T-helper 17 cell (primary cell): ENCODE measurements at places on chromosomes 7 and 10.

DNA sequence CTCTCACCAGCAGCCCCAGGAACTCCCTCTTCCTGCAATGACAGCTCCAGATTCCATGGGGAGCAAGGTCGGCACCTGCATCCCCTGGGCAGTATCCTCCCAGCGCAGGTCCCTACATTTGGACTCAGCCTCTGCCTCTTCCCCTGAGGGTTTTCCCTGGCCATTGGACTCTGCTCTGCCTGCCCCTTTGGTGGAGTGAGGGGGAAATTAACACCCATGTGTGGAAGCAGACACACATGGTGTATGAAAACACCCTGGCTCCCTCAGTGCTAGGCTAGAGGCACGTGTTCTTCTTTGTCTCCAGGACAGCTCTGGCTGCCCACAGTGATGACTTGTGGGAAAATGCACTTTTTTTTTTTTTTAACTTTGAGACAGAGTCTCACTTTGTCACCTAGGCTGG lies 8.4 kb downstream of the PRF1 start:
- H3K4me1 ChIP-seq, result peaks cover 21% of the 10 kb centered on the region
- H3K4me3 ChIP-seq, result no peak overlapping the region
- peaks cover 11% of the 10 kb centered on the region for H3K36me3 ChIP-seq

GRCh38 chr10:3542185-3542611 lies 242.8 kb downstream of the KLF6 start:
- no peaks in the 10 kb centered on the region for H3K4me1 ChIP-seq
- H3K4me3 ChIP-seq, result no peak overlapping the region
- H3K36me3 ChIP-seq, result no peaks in the 10 kb centered on the region

DNA sequence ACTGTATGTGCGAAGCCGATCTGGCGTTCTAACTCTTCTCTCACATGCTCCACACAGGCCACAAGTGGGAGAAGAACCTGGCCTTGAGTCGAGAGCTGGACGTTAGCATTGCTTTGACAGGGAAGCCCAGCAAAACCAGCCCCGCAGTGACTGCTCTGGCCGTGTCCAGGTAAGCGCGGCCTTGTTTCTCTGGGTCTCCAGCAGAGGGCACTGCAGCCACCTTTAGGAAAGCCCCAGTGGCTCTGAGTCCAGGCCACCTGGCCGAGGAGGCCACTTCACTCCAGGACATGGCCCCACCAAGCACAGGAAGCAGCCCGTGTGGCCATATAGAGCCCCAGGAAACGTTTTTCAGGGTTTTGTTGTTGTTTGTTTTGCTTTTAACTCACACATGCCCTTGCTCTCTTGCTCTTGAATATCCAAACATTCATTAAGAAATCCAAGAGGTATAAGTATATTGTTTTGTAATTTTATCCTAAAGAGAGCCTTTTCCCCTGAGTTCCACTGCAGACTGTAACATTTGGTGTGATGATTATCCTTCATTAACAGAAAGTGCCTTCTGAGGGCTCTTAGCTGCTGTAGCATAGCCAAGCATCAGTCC lies 41.8 kb upstream of the LRRC18 start:
- no peak overlapping the region for H3K27ac ChIP-seq
- H3K27me3 ChIP-seq, result peaks cover 16% of the 10 kb centered on the region
- H3K4me3 ChIP-seq, result no peak overlapping the region
- DNase-seq, result no peak

- no peak overlapping the region for H3K27ac ChIP-seq
- peaks cover 2% of the 10 kb centered on the region for H3K36me3 ChIP-seq
- H3K4me1 ChIP-seq, result peaks cover 2% of the 10 kb centered on the region
- H3K27me3 ChIP-seq, result peaks cover 26% of the 10 kb centered on the region
- H3K4me3 ChIP-seq, result no peak overlapping the region
Measured at GRCh38 chr10:43026039-43026973, 50.6 kb upstream of the RET start.

DNA sequence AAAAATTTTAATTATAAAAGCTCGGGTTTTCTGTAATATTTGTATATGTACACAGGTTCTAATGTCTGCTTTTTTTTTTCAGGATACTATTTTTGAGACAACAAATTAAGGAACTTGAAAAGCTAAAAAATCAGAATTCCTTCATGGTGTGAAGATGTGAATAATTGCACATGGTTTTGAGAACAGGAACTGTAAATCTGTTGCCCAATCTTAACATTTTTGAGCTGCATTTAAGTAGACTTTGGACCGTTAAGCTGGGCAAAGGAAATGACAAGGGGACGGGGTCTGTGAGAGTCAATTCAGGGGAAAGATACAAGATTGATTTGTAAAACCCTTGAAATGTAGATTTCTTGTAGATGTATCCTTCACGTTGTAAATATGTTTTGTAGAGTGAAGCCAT lies 57.9 kb upstream of the BAMBI start:
- H3K36me3 ChIP-seq, result no peaks in the 10 kb centered on the region
- H3K27me3 ChIP-seq, result no peaks in the 10 kb centered on the region
- no peak for DNase-seq

DNA sequence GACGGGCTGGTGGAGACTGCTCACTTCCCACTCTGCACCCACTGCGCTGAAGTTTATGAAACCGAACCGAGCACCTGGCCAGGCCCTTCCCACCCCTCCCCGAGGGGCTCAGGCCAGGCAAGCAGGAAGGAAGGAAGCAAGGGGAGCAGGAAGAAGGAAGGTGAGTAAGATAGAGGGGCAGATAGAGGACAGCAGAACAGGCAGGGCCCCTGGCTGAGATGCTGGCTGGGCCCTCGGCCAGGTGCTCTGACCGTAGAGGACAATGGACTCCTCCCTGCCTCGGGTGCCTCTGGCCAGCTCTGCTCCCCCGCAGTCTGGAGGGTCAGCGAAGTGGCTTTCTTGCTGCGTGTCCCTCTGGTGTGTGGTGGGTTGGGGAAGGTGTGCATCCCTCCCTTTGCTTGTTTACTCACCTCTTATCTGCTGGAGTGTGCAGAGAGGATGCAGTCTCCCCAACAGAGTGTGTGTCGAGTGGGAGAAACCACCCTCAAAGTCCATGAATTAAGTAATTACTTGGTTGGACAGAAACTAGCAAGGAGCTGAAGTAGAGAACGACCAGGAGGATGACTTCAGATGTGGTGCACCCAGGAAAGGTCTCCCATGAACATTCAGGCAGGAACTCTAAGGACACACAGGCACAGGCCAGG lies 82.8 kb upstream of the PPP2R2D start:
- no peak overlapping the region for H3K27ac ChIP-seq
- H3K36me3 ChIP-seq, result no peaks in the 10 kb centered on the region
- no peak for DNase-seq
- H3K27me3 ChIP-seq, result peaks cover 36% of the 10 kb centered on the region
- H3K4me1 ChIP-seq, result no peaks in the 10 kb centered on the region
- H3K4me3 ChIP-seq, result no peak overlapping the region

GRCh38 chr7:45574416-45574668 lies 174 bp downstream of the ADCY1 start:
- H3K4me3 ChIP-seq, result no peak overlapping the region
- H3K27me3 ChIP-seq, result peaks cover 54% of the 10 kb centered on the region
- no peak overlapping the region for H3K27ac ChIP-seq
- H3K4me1 ChIP-seq, result no peaks in the 10 kb centered on the region

DNA sequence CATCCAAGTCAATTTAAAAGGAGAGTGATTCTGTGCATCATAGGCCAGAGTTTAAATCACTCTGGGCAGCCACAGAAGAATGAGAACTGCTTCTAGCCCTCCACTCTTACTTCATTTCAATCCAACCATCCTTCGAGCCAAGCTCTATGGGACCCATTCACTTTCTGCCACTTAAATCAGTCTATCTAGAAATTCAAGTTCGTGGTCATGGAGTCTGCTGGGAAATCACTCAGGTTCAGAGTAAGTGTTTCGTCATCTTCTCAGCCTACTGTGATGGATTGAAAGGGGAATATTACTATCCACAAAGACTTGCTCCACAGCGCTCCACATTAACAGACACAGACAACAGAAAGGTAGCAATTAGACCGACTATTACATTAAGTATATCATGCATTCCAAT lies 4.6 kb downstream of the DCLRE1C start:
- no peak overlapping the region for H3K4me3 ChIP-seq
- no peak for DNase-seq
- H3K4me1 ChIP-seq, result peaks cover 31% of the 10 kb centered on the region
- H3K27me3 ChIP-seq, result no peaks in the 10 kb centered on the region
- no peak overlapping the region for H3K27ac ChIP-seq

DNA sequence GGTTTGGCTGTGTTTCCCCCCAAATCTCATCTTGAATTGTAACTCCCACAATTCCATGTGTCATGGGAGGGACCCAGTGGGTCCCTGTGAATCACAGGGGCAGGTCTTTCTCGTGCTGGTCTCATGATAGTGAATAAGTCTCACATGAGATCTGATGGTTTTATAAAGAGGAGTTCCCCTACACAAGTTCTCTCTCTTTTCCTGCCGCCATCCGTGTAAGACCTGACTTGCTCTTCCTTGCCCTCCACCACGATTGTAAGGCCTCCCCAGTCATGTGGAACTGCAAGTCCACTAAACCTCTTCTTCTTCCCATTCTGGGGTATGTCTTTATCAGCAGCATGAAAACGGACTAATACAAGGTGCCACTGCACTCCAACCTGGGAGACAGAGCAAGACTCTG lies 329.2 kb downstream of the TNS3 start:
- no peak overlapping the region for H3K4me3 ChIP-seq
- DNase-seq, result no peak
- peaks cover 30% of the 10 kb centered on the region for H3K27me3 ChIP-seq
- peaks cover 4% of the 10 kb centered on the region for H3K4me1 ChIP-seq

GRCh38 chr7:26437003-26437532 lies 145.4 kb downstream of the SNX10 start:
- no peak overlapping the region for H3K4me3 ChIP-seq
- no peaks in the 10 kb centered on the region for H3K4me1 ChIP-seq
- H3K27me3 ChIP-seq, result peaks cover 61% of the 10 kb centered on the region
- no peak for DNase-seq
- H3K27ac ChIP-seq, result no peak overlapping the region

DNA sequence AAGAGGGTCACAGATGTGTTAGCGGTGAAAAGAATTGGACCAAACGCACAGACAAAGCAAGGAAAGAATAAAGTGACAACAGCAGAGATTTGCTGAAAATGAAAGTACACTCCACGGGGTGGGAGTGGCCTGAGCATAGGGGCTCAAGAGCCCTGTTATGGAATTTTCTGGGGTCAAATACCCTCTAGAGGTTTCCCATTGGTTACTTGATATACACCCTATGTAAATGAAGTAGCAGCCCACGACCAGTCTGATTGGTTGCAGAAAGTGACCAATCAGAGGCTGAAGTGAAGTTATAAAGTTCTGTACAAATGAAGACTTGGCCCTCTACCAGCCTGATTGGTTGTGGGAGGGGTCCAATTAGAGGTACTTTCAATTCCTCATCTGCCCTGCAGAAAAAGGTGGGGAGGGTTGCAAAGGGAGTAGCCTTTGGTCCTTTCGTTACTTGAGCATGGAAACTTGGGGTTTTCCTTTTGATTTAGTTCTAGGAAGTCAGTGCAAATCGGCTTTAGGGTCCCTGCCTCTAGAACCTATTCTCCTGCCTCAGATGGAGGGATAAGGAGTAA lies 125.6 kb upstream of the PRPS1L1 start:
- H3K4me1 ChIP-seq, result no peaks in the 10 kb centered on the region
- H3K27ac ChIP-seq, result no peak overlapping the region
- H3K27me3 ChIP-seq, result peaks cover 16% of the 10 kb centered on the region

DNA sequence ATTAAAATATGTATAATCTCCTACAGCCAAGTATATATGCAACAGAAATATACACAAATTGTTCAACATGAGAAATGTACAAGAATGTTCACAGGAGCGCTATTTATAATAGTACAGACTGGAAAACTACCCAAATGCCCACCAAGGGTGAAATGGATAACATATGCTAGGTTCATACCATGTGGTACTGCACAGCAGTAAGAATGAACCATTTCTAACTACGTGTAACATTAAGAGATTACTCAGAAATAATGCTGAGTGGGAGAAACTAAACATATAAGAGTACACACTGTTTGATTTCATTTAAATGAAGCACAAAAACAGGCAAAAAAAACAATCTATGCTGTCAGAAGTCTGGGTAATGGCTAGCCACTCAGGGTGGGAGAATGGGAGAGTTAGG lies 45.8 kb downstream of the RNLS start:
- H3K4me3 ChIP-seq, result no peak overlapping the region
- no peak for DNase-seq
- peaks cover 10% of the 10 kb centered on the region for H3K4me1 ChIP-seq
- H3K27ac ChIP-seq, result peak overlapping the region; percentile 41

GRCh38 chr10:15181576-15182156 lies 13.2 kb upstream of the NMT2 start:
- H3K4me3 ChIP-seq, result no peak overlapping the region
- H3K27ac ChIP-seq, result no peak overlapping the region
- DNase-seq, result no peak
- peaks cover 3% of the 10 kb centered on the region for H3K36me3 ChIP-seq
- H3K27me3 ChIP-seq, result no peaks in the 10 kb centered on the region

GRCh38 chr10:5545011-5545410 lies 20.2 kb downstream of the CALML3 start:
- peaks cover under 1% of the 10 kb centered on the region for H3K4me1 ChIP-seq
- H3K4me3 ChIP-seq, result no peak overlapping the region
- H3K27ac ChIP-seq, result no peak overlapping the region
- H3K27me3 ChIP-seq, result no peaks in the 10 kb centered on the region
- no peak for DNase-seq
